Stimulated activated CD4-positive, alpha-beta T cell treated with anti-CD3 and anti-CD28 coated beads, Interleukin-4, amount 100 ng/mL, for 24 hours (primary cell): ENCODE measurements at places on chromosomes 16 and 17.

DNA sequence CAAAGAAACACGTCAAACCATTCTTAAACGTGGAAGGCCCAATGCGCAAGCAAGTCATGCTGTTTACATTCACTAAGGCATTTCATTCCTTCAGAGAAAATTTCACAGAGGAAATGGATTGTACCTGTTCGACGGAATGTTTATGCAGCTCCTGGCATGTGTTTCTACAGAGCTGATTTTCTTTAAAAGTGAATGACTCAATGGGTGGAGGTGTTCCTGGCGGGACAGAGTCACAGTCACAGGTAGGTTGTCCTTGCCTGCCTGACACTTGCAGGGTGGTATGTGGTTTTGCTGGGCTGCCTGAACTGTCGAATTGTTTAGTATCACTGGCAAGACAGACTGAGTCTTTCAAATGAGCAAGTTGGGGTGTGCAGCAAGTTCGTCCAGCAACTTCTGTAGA lies 11.6 kb downstream of the PALB2 start:
- no peak for DNase-seq

DNA sequence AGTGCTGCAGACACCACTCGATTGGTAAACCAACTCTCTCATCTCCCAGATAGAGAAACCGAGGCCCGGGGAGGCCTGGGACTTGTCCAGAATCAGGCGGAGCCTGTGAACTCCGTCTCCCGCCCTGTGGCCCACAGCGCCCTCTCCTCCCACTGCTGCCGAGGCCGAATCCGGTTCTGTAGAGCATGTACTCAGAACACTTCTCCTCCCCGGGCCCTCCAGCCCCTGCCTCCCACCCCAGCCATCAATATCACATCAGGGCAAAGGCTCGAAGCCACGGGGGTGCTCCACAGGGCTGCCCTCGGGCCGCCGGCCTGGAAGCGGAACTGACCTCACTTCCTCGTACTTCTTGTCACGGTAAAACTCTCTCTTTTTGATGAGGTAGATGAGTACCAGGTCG lies 13.0 kb downstream of the EMC6 start:
- DNase-seq = no peak

- no peak for DNase-seq
Measured at GRCh38 chr16:12091569-12092543, 115.3 kb downstream of the SNX29 start.

DNA sequence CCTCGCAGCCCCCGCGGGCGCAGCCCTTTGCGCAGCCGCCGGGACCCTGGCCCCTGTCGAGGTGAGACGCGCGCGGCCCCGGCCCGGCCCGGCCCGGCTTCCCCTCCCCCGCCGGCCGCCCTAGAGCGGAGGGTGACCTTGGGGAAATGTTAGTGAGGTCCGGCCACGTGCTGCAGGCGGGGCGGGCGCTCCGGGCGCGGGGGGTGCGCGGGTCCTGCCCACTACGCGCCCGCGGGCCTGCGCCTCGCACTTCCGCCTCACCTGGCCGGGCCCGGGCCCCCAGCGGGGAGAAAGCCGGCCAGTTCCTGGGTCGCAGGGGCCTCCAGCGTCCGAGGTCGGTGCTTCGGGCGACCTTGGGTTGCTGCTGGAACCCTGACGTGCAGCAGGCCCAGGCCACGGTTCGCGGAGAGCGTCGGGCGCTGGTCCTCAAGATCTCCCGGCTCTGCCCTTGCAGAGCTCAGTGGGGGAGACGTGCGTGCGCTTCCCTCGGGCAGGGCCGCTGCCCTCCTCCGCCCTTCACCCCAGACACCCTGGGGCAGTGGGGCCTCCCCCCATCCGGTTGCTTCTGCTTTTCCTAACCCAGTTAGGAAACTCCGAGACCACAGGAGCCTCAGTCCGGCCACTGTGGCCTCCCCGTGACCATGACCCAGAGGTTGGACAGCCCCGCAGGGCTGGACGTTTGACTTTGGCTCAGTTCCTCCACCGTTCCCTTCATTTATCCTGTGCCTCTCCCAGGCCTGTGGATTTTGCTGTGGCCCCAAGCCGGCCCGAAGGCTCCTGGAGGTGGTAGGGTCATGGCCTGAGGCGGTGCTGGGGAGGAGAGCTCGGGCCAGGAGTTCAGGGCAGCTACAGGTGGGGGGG lies 791 bp downstream of the MCRIP2 start:
- DNase-seq = peak; percentile 35

DNA sequence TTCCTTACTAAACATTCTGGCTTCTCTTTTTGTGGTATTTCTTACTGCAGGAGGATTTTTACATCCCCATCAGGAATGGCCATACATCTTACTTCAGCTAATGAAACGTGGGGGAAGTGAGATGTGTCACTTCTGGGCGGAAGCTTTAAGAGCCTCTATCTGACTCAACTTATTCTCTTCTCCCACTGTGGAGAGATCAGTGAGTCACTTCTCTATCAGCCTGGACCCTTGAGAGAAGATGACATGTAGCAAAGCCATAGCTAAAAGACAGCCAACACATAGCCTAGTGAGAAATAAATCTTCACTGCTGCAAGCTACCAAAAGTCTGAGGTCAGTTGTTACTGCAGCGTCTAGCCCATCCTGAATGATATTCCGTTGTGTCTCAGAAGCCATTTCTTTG lies 1066.7 kb upstream of the RBFOX1 start:
- no peak for DNase-seq

GRCh38 chr16:25729188-25729915 lies 37.6 kb downstream of the HS3ST4 start:
- no peak for DNase-seq

- DNase-seq = no peak
Measured at GRCh38 chr17:56203430-56203829, 50.2 kb downstream of the ANKFN1 start.

GRCh38 chr16:31333686-31334649 lies 21.0 kb upstream of the ITGAX start:
- no peak for DNase-seq

DNA sequence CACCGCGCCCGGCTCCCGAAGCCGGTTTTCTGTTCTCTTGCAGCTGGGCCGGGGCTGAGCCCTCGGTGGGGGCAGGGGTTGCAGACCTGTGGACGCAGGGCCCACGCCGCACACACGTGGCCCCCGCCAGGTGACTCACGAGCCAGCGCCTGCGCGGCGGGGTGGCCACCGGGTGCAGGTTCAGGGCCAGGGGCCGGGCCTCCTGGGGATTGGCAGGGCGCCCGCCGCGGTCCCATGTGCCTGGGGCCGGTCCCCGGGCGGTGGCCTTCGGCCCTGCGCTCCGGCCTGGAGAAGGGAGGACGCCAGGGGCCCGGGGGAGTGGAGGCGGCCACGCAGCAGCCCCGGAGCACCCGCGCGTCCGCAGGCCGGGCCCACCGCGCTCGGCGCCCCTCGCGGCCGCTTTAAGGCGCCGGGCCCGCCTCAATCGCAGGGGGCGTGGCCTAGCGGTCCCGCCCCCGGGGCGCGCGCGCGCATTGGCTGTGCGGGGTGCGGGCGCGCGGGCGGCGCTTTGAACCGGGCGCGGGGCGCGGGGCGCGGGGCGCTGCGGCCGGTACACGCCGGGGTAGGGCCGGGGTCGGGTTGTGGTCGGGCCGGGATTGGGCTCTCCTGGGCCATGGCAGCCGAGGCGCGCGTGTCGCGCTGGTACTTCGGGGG lies at the start of gene SLC25A10:
TSS of gene SLC25A10 (plus strand) at position 471 of the 654 bp plus-strand sequence. CDS start at position 614, 143 bp downstream.
- DNase-seq = peak; percentile 83

DNA sequence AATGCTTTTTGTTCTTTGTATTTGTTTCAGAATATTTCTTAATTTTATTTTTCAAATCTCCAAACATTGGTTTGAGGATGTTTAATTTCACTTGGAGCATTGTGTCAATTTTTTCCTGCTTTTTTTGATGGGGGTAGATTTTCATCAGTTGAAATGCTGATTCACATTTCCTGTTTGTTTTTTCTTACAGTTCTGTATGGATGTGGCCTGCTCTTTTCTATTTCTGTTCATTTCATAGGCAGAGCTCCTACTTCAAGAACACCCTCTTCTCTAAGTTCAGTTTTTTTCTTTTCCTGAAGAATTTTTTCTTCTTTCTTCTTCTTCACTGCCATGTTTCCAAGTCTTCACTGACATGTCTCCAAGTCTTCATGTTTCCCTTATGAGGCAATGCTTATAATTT lies 8.8 kb downstream of the MBTD1 start:
- no peak for DNase-seq

DNA sequence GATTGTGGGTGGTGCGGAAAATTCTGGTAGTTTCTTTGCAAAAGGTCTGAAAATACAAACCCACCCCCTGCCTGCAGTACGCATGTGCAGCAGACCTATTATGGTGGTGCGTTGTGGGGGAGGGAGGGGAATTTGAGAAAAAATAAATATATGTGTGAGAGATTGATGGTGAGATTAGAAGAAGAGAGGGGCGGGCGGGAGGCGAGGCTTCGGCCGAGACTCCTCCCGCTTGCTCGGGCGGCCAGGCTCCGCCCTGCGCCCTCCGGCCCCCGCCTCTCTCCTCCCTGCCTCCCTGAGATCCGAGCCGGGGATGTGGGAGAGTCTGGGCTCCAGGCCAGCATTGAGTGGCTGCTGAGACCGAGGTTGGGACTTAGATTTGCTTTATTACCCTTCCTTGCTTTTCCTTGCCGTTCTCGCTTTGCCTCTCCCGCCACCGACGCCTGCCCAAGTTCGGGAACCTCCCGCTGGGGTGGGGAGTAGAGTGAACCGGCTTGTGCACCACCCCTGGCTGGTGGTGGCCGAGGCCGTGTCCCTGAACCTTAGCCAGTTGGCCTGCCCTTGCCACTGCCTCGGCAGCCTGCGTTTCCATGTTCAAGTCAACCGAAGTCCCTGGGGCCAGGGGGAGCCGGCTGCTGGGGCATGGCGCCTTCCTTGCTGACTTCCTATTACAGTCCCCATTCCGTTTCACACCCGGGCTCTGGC lies 956 bp upstream of the CHD3 start:
- DNase-seq = peak; percentile 92

DNA sequence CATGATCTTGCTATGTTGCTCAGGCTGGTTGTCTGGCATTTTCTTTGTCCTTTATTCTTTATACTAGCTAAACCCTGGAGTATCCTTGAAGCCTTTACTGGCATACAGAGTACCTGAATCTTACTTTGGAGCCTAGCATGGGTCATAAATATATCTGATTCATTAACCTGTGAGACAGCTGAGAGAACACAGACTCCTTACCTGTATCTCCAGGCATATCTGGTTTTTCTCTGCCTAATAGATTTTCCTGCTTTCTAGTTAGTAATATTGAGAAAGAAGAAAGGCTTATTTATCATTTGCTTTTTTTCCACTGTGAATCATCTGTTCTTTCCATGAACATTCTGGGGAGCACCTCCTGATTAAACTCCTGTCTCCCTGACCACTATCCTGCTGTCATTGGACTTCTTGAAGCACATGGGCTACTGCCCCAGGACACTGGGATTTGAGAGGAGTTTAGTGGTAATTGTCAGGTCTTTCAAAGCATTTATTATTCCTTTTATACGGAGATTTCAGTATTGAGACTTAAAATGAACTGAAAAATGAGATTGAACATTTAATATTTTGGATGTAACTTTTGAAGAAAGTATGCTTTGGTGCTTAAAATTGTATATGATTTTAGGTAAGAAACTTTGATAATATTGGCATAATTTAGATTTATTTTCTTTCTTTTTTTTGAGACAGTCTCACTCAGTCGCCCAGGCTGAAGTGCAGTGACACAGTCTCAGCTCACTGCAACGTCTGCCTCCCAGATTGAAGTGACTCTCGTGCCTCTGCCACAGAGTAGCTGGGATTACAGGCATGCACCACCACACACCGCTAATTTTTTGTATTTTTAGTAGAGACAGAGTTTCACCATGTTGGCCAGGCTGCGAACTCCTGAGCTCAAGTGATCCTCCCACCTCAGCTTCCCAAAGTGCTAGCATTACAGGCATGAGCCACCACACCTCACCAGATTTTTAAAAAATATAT lies 8.6 kb downstream of the PDP2 start:
- DNase-seq = no peak

- DNase-seq = no peak
Measured at GRCh38 chr17:57684711-57685498, 60.2 kb downstream of the CCDC182 start.

DNA sequence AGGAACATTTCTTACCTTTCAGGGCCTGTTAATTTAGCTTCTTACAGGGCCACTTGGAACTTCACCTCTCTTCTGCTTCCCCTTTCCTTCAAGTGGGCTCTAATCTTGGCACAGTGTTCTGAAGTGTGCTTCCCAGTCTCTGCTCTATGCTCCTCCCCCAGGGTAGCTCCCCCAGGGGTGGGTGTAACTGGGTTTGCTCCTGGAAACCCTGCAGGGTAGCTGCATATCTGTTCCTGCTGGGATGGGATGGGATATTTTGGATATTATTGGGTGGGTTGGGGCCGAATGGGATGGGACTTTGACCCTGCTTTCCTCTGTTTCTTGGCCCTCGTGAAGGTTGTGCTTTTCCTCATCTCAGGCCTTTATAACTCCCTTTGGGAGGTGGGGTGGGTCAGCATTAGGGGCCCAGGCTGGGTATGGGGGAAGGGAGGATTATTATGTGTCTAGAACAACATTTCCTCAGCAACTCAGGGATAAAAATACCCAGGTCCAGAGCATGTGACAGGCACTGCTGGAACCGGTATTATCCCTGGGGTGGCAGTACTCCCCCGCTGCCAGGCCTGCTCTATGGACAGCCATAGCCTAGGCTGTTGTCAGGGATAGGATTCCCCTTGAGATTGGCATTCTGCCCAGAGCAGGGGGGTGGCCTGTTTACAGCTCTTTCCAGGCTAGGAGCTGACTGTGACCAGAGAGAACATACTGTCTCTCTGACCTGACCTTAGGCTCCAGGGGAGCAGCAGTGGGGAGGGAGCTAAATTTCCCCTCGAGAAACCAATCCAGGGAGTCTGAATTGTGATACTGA lies 5.0 kb downstream of the NFE2L1 start:
- DNase-seq = no peak

GRCh38 chr16:50282010-50282538 lies 15.7 kb downstream of the ADCY7 start:
- peak; percentile 48 for DNase-seq

DNA sequence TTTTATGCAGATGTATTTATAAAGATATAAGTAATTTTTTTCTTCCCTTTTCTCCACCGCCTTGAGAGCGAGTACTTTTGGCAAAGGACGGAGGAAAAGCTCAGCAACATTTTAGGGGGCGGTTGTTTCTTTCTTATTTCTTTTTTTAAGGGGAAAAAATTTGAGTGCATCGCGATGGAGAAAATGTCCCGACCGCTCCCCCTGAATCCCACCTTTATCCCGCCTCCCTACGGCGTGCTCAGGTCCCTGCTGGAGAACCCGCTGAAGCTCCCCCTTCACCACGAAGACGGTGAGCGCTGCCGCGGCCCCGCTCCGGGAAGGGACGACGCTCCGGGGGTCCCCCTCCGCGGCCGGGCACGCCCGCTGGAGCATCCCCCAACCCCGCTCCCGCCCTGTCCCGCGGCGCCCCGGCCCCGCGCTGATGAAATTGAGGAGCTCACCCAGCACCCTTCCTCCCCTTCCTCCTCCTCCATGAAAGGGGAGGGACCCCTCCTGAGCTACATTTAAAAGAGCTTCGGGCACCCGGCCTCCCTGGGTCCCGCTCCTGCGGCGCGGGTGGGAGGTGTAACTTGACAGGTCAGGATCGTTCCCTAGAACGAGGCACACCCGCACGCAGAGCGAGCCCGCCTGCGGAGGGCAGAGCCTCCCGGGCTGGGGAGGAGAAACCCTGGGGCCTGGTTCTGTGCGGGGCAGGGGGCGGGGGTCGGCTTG lies 706 bp downstream of the HLF start:
- no peak for DNase-seq

GRCh38 chr17:9002227-9002605 lies 19.1 kb upstream of the NTN1 start:
- DNase-seq = no peak

- DNase-seq = no peak
Measured at GRCh38 chr16:4870138-4870671, 22.9 kb downstream of the UBN1 start.

GRCh38 chr17:60535382-60536279 lies 9.6 kb upstream of the APPBP2 start:
- no peak for DNase-seq

- DNase-seq = no peak
Measured at GRCh38 chr16:28569021-28569420, 15.3 kb downstream of the SGF29 start.
